ENCODE measurements at places on chromosomes 11 and 22.

DNA sequence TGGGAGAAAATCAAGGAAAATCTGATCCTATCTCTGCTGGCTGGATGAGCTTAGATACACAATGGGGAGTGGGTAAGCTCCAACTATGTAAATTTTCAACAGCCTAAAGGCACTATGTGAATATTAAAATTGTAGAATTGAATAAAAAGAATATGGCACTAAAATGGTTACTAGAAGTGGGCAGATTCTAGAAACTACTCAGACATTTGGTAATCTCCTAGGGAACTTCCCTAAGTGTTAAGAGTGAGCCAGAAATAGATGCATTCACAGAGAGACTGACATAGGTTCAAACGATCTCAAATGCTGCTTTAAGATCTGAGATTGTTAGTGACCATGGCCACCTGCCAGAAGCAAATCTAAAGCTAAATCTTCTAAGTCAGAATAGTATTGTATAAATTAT, 4.3 kb upstream of the OR52E1 start:
- no peak for DNase-seq

GRCh38 chr11:126436209-126436755, 80.8 kb downstream of the ST3GAL4 start:
- DNase-seq = no peak

- no peak for DNase-seq
These were observed 835 bp upstream of the RHOD start for GRCh38 chr11:67055812-67056211.

- no peak for DNase-seq
These were observed 120.1 kb upstream of the SLC5A12 start for GRCh38 chr11:26841818-26842473.

DNA sequence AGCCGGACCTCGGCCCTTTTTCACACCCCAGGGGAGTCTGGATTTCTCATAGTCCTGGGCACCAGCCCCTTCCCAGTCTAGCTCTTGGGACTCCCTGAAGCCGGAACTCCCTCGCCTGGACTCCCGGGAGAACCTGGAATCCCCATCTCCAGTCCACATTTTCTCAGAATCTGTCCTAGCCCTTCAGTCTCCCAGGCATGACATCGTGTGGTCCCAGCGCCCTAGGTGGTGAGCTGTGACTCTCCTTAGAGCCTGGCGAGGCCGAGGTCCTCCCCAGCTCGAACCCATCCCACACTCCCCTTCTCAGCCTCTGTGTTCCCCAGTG, 673 bp upstream of the DUSP18 start:
- no peak for DNase-seq

DNA sequence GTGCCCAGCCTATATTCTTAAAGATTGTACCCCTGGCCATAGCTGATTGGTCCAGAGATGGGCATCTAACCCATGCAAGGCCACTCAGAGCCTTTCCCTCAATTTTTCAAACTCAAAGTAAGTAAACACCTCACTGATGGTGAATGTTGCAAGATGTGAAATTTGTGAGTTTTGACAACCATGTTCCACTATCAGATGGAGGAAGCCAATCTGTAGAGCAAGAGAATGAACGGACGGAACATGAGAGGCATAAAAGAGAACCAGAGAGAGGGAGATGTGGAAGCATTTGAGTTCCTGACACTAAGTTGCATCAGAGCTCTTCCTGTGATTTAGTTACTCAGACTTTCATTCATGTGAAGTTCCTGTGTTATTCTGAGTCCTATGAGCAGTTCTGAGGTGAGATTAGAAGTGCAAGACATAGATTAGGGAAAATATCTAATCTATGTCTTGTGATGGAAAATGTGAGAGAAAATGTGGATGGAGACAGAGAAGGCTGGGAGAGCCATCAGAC, 73.3 kb downstream of the PRSS23 start:
- DNase-seq = no peak

DNA sequence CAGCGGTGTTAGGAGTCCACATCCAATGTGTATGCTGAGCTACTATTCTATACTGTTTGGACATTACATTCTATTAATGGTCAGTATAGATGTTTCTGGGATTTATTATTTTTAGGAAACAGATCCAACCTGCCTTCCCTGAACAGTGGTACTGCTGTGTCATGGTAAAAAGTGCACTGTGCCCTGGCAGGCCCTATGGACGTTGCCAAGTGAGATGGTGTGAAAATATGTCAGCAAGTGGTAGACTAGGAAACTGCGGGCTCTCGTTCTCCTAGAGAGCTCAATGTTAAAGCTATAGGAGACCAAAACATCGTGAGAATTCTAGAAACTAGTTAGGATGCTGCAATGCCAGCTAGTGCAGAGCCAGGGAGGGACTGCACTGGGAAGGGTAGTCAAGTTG, 26.0 kb upstream of the CYP2D6 start:
- no peak for DNase-seq

All from AML-193 (cell line).